Fibroblast of skin of right biceps (primary cell): ENCODE measurements at places on chromosomes 3 and 15.
A peak's percentile ranks its signal among the peaks of the same experiment; 100 is the strongest.

GRCh38 chr3:39812537-39812936 lies 3.1 kb downstream of the MYRIP start:
- DNase-seq, result no peak

GRCh38 chr15:31302029-31302657 lies 24.5 kb upstream of the KLF13 start:
- no peak for DNase-seq

- peak; percentile 89 for DNase-seq
Measured at GRCh38 chr15:94174399-94174802, 57.0 kb upstream of the MCTP2 start.

DNA sequence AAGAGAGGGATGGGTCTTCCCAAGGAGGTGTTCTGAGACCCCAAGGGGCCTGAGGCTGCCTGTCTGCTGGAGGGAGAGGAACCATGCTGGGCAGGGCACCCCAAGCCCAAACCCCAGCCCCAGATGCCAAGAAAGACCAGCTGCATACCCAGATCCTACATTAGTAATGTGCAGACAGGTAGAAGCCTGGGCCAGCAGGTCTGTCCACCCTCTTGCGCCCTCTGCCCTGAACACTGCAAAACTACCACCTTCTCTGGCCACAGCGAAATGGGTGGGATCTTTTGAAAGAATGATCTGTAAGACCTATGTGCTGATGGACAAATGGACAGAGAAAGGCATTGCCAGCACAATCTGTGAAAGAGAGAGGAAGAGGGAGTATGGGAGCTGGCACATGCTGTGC lies 283.2 kb downstream of the EPHB1 start:
- DNase-seq, result no peak

- no peak for DNase-seq
Measured at GRCh38 chr3:143419611-143420010, 300.0 kb downstream of the CHST2 start.

DNA sequence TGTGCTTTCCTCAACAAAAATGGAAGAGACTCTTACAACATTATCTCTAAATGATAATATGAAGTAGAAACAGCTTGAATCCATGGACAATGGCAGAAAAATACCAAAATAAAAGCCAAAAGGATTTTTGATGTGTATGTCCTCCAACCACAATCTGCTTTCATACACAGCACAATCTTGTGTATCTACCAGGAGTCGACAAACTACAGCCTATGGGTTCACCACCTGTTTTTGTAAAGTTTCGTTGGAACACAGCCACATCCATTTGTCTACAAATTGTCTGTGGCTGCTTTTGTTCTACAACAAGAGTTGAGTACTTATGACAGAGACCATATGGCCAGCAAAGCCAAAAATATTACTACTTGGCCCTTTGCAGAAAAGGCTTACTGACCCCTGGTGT lies 88.7 kb upstream of the UBE2E2 start:
- DNase-seq, result no peak

DNA sequence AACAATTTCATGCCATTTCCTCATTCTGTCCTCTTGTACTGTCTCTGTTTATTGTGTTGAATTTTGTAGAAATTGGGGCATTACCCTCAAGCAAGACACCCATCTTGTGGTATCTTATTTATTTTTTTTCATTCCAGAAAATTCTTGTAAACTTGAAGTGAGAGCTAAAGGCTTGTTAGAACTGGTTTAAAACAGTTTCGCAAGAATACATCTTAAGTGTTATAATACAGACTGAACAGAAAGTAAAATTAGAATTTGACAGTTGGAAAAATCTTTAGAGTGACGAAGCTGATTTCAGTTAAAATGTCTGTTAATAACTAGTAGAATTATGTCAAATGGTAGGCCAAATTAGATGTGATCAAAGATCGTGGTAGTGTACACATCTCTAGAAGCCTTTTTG lies 26.9 kb downstream of the RNF13 start:
- no peak for DNase-seq

DNA sequence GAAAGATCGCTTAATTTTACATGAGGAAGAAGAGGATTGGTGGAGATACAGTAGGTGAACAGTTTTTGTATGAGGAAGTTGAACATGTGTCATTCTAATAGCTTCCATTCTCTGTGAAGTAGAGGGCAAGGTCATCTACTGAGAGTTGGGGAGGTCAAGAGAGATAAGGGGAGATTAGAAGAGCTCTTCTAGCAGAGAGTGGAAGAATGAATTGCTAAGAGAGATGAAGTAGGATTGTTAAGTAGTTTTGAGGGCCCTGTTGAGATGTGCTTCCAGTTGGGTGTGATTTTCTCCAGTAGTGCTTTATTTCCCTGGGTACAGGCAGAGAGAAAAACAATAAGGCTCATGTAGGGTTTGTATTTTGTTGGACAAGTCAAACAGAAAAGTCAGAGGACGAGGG lies 5.2 kb downstream of the OPA1 start:
- DNase-seq, result no peak

- DNase-seq, result no peak
Measured at GRCh38 chr3:186070996-186071395, 37.9 kb downstream of the ETV5 start.

DNA sequence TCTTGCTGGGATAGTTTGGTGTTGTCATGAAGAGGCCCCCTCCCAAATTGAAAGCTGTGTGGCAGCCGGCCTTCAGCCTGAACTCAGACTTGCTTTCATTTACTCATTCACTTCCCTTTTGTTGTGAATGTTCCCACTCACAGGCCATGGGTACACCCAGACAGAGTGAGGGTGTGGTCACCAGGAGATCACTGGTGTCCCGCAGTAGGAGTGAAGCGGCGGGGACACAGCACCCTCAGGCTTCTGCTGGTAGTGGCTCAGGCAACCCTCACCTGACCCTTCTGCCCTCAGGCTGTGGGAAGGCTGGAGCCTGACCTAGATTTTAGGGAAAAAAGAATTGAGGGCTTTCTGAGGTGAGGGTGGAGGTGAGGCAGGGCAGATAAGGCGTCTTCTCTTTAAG lies 244.4 kb downstream of the SOX2 start:
- no peak for DNase-seq

DNA sequence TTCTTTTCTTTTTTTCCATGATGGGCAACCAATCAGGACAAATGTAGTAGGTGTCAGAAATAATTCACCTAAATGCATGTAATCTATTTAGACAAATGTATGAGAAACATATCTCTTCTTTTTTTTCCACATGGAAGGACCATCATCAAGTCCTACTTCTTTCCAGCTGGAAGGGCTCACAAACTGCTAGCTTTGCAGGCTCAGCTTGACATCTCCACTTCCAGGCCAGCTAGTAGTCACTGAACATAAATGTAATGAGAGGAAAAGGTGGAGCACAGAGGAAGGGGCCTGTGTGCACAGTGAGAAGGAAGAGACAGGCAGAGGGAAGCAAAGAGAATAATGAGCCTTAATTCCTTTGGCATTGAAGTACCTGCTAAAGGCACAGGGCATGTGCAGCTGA lies 504.9 kb downstream of the MCTP2 start:
- no peak for DNase-seq

- no peak for DNase-seq
Measured at GRCh38 chr15:92025706-92026270, 172.3 kb downstream of the SLCO3A1 start.

DNA sequence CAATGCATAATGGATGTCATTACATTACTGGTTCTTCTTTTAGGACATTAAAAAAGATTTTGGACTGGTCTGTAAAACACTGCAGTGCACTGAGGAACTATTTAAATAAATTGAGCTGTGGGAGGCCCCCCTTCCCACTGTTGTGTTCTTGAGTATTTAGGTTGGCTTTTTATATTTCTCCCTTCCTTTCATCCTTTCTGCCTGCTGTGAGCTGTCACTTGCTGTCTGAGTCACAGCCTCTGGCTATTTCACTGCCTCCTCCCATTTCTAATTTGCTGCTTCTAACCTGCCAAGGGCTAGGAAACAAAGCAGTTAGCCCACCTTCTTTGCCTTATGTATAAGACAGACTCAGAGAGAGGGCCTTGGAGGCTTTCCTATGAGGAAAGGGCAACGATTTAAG lies 89.0 kb upstream of the FNDC3B start:
- DNase-seq, result peak; percentile 44

DNA sequence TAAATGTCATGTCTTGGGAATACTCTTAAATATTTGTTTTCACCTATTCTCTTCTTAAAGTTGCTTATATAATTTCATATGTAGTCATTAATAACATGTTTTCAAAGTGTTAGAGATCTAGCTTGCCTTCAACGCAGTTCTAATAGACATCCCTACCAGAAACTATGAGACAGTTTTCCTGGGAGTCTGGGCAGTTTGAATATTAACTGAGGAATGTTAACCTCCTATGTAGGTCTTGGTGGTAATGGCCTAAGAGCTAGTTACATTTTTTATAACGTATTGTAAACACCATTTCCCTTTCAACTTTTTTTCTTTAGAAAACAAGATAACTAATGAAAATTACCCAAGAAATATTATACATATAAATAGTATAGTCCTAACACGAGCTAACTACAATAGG lies 328.2 kb downstream of the TIGIT start:
- DNase-seq, result no peak
